ENCODE measurements at places on chromosomes 2 and 18.

- no peak overlapping the region for H3K27ac ChIP-seq
- no peaks in the 10 kb centered on the region for H3K27me3 ChIP-seq
- no peak overlapping the region for H3K4me3 ChIP-seq
- no peaks in the 10 kb centered on the region for H3K36me3 ChIP-seq
These were observed 7.2 kb upstream of the CD226 start for GRCh38 chr18:69954719-69955480.

GRCh38 chr2:131093696-131094462, 619 bp upstream of the FAM168B start:
- peak; percentile 22 for DNase-seq
- H3K4me1 ChIP-seq = peaks cover 11% of the 10 kb centered on the region
- peak overlapping the region; percentile 96 for H3K27ac ChIP-seq
- H3K4me3 ChIP-seq = peak overlapping the region; percentile 90

DNA sequence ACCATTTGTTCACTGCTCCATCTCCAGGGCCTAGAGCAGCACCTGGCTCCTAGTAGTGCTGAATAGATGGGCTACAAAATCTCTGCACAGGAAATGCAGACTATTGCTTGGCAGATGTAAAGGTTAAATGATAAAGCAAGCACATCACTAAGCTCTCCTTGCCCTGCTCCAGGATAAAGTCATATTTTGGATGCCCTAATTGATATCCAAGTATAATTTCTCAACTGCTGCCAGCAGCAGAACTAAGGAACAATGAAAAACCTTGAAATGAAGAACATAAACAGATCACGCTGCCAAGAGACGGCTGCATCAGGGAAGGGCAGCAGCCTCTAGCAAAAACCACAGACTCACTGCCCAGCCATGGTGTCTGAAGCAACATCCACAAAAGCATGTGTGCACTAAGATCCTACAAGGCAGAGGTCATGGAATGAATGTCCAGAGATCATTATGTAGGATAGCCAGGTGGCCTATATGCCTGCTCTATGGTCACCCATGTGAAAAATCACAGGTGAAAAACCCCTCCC, 134.7 kb downstream of the TMEM163 start:
- no peaks in the 10 kb centered on the region for H3K36me3 ChIP-seq
- H3K27ac ChIP-seq = no peak overlapping the region
- H3K4me1 ChIP-seq = no peaks in the 10 kb centered on the region
- H3K27me3 ChIP-seq = no peaks in the 10 kb centered on the region
- DNase-seq = no peak

DNA sequence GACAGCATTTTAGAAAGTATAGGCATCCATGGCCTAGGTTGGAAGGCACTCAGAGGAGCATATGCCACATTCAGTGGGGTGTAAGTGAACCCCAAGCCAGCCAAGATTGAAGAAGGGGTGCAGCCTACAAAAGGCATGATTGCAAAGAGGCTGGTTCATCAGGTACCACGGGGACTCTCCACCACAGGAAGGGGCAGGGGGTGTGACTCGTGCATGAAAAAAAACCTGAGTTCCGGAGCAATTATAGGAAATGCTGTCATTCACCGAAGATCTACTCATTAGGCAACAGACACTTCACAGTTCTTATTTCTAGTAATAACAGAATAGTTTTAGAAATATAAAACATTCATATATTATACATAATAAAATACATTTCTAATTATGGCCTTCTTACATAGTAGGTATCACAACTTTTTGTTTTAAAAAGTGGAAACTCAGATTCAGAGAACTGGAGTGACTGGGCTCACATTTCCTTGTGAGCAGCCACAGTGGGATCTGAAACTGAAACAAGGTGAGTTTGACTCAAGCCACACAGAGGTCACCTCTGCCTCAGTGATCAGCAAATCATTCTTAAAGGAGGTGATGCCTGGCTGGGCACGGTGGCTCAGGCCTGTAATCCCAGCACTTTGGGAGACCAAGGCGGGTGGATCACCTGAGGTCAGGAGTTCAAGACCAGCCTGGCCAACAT, 188.4 kb upstream of the GYPC start:
- H3K27ac ChIP-seq = no peak overlapping the region
- no peak for DNase-seq
- no peaks in the 10 kb centered on the region for H3K36me3 ChIP-seq
- no peaks in the 10 kb centered on the region for H3K27me3 ChIP-seq
- H3K4me1 ChIP-seq = no peaks in the 10 kb centered on the region

DNA sequence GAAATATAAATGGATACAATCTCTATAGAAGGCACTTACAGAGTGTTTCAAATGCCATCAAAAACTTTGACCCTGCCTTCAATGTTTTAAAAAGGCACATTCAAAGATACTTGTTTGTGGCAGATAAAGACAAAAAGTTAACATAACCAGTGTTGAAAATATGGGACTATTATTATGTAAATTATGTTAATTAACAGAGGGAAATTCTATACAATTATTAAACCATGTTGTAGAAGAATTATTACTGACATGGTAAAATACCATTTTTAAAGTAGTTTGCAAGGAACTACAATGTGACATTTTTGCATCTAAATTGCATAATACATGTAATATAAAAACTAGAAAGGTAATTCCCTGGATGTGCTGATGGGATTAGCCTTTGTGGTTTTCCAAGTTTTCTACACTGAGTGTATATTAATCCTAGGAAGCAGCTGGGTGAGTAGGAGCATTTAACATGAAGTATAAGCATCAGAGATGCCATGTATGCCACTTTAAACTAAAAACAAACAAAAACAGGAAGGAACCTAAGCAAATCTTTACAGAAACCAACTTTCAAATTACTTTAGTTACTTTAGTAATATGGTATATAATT, 21.7 kb downstream of the MIB1 start:
- H3K4me1 ChIP-seq = no peaks in the 10 kb centered on the region
- DNase-seq = no peak
- H3K27me3 ChIP-seq = no peaks in the 10 kb centered on the region

- H3K4me3 ChIP-seq = no peak overlapping the region
- H3K36me3 ChIP-seq = no peaks in the 10 kb centered on the region
- no peaks in the 10 kb centered on the region for H3K27me3 ChIP-seq
- no peak for DNase-seq
- H3K27ac ChIP-seq = no peak overlapping the region
- H3K4me1 ChIP-seq = no peaks in the 10 kb centered on the region
These were observed 72.7 kb upstream of the SPOPL start for GRCh38 chr2:138428710-138429440.

Data from transverse colon (tissue), 4 donors.